ENCODE measurements at places on chromosomes 3 and 15. TPM values are rescaled to one million over a fixed set of nuclear protein-coding genes. Genes with fewer than 3 reads are reported as not detected.

The UACA gene
- 2.7 TPM for total RNA-seq

- no peak overlapping the region for H3K27ac ChIP-seq
- no peaks in the 10 kb centered on the region for H3K36me3 ChIP-seq
- no peak overlapping the region for H3K4me3 ChIP-seq
- H3K27me3 ChIP-seq, result no peaks in the 10 kb centered on the region
Observed at GRCh38 chr3:150770681-150771080, 7.7 kb upstream of the SIAH2 start.

- H3K36me3 ChIP-seq, result no peaks in the 10 kb centered on the region
- DNase-seq, result no peak
- H3K4me1 ChIP-seq, result peaks cover 30% of the 10 kb centered on the region
- no peak overlapping the region for H3K27ac ChIP-seq
- peaks cover 2% of the 10 kb centered on the region for H3K27me3 ChIP-seq
Observed at GRCh38 chr3:133461291-133461690, 61.4 kb downstream of the BFSP2 start.

The TTC23 gene
- total RNA-seq, result 1.9 TPM

- no peaks in the 10 kb centered on the region for H3K27me3 ChIP-seq
- no peak overlapping the region for H3K4me3 ChIP-seq
- no peak overlapping the region for H3K27ac ChIP-seq
- peak; percentile 27 for DNase-seq
- H3K4me1 ChIP-seq, result no peaks in the 10 kb centered on the region
Observed at GRCh38 chr3:78659386-78659987, 1108.3 kb downstream of the ROBO1 start.

The PPM1M gene
- total RNA-seq, result 53.6 TPM

DNA sequence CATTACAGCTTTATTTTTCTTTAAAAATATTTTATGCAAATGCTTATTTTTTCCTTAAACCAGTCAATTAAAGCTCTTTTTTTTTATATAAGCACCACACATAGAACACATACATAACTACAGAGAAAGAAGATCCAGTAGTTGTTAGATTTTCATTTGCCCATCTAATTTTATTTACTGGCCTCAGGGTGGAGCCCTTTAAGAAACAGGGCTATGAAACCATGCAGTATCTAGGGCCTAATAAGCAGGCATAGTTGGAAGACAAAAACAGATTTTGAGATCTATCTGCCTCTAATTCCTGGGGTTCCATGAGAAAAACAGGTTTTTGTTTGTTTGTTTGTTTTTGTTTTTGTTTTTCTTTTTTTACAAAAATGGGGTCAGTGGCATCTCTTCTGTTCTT lies 120.6 kb downstream of the BCHE start:
- no peaks in the 10 kb centered on the region for H3K36me3 ChIP-seq
- H3K27ac ChIP-seq, result no peak overlapping the region
- DNase-seq, result no peak
- no peaks in the 10 kb centered on the region for H3K4me1 ChIP-seq
- H3K27me3 ChIP-seq, result no peaks in the 10 kb centered on the region

DNA sequence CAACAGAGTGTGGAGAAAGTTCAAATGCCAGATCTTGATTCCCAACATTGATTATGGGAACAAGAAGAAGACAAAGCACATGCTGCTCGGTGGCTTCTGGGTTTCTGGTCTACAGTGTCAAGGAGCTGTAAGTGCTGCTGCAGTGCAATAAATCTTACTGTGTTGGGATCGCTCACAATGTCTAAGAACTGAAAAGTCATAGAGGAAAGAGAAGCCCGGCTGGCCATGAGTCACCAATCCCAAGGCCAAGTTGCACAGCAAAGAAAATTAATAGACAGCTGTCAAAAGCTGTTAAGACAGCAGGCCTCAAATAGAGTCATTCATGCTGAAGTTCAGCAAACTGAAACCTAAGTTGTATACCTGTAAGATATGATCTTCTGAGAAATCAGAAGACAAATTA lies 33.2 kb upstream of the SPPL2A start:
- H3K27me3 ChIP-seq, result no peaks in the 10 kb centered on the region
- no peaks in the 10 kb centered on the region for H3K36me3 ChIP-seq
- DNase-seq, result no peak
- H3K27ac ChIP-seq, result no peak overlapping the region
- H3K4me3 ChIP-seq, result no peak overlapping the region

DNA sequence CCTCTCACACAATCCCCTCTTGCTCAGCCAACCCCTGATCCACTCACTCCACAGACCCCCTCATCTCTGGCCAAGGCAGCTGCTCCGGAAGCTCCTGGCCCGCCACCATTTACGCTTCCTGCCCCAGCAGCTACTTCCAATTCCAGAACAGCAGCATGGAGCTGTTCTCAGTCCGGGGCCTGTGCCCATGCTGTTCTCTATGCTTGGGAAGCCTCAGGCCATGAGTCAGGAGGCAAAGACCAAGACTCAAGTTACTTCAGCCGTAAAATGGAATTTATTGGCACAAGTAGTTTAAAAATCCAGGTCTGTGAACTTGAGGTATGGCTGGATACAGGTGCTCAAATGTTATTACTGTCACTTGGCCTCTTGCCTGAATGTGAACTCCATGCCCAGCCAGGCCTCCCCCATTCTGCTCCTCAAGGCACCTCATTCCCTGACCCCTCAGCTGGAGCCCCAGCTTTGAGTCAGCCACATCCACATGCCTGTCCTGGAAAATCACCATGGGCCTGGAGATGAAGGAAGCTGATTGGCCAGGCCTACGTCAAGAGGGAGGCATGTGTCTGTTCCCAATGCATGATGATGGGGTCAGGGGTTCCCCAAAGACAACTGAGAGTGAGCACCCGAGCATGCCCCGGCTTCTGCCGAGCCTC lies 31.4 kb upstream of the CACNA2D2 start:
- no peaks in the 10 kb centered on the region for H3K4me1 ChIP-seq
- no peak overlapping the region for H3K27ac ChIP-seq
- no peaks in the 10 kb centered on the region for H3K36me3 ChIP-seq
- peaks cover 25% of the 10 kb centered on the region for H3K27me3 ChIP-seq
- no peak for DNase-seq
- H3K4me3 ChIP-seq, result no peak overlapping the region

DNA sequence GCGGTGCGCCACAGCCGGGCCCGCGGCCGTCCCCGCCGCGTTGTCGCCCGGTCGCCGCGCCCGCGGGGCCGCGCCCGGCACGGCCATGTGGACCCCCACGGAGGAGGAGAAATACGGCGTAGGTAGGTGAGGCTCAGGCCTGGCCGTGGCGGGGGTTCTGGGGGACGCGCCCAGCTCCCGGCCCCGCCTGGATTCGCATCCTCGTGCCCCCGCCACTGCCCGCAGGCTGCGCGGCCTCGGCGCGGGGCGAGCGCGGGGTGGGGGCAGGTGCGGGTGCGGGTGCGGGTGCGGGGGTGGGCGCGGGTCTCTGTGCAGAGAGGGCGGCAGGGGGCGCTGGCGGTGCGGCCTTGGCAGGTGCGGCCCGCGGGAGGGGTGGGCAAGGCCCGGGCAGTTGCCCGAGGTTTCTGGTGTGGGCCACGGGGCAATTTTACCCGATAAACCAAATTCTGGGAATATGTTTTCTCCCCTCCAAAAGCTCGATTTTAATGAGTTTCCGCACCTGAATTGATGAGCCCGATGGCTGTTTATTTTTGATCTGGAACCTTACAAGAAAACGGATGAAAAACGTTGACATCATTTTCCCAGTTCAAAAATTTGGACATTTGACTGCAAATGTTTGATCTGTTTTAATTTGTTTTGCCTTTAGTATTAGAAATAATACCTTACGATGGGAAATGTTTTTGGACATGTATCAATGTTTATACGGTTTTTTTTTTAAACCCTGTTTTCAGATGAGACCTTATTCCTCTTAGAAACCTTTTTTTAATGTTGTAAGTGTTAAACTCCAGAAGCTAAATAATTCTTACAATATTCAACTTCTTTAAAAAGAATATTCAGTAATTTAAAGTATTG lies 678 bp downstream of the DOCK3 start:
- H3K27ac ChIP-seq, result no peak overlapping the region
- peak; percentile 55 for DNase-seq
- H3K4me3 ChIP-seq, result peak overlapping the region; percentile 46
- H3K27me3 ChIP-seq, result peaks cover 47% of the 10 kb centered on the region

GRCh38 chr15:79373728-79374127 lies 58.4 kb upstream of the MINAR1 start:
- no peak for DNase-seq
- H3K36me3 ChIP-seq, result no peaks in the 10 kb centered on the region
- H3K27ac ChIP-seq, result no peak overlapping the region
- H3K4me3 ChIP-seq, result no peak overlapping the region
- H3K27me3 ChIP-seq, result no peaks in the 10 kb centered on the region

DNA sequence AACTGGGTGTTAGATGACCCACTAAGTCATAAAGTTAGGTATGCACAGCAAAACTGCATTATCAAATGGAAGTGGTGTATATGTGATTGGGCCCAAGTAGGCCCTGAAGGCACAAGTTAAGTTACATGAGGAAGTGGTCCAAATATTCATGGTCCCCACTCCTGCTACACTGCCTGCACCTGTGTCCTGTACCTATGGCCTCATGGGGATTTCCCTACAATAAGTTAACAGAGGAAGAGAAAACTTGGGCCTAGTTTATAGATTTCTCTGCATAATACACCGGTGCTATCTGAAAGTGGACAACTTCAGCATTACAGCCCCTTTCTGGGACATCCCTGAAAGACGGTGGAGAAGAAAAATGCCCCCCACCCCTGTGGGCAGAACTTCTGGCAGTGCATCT lies 41.5 kb downstream of the STRIT1 start:
- no peaks in the 10 kb centered on the region for H3K4me1 ChIP-seq
- H3K27ac ChIP-seq, result no peak overlapping the region
- H3K4me3 ChIP-seq, result no peak overlapping the region
- H3K36me3 ChIP-seq, result no peaks in the 10 kb centered on the region
- H3K27me3 ChIP-seq, result no peaks in the 10 kb centered on the region

DNA sequence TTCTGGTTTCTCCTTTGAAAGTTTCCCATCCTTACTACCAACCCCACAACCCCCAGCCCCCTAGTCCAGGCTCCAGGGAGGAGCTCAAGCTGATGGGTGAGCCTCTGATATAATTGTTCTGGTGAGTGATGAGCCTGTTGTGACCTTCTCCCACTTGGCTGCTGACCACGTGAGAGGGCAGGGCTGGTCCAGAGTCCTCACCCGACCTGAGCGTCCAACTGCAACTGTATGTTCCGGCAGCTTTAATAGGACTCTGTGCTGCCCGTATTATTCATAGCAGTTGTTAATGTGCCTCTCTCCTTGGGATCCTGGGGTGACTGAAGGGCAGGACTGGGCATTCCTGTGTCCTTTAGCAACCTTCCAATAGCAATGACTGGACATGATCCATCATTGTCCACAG lies 56.2 kb downstream of the B3GNT5 start:
- H3K4me3 ChIP-seq, result no peak overlapping the region
- H3K27ac ChIP-seq, result no peak overlapping the region
- no peaks in the 10 kb centered on the region for H3K36me3 ChIP-seq
- DNase-seq, result no peak
- H3K27me3 ChIP-seq, result peaks cover 3% of the 10 kb centered on the region
